NCI-H446 treated with DMSO at 0.1 percent for 48 hours (cell line): ENCODE measurements at places on chromosomes 11 and 22.
A peak's percentile ranks its signal among the peaks of the same experiment; 100 is the strongest.

- DNase-seq: peak; percentile 24
Measured at GRCh38 chr11:28144808-28145207, 36.6 kb downstream of the METTL15 start.

GRCh38 chr11:94925422-94926270 lies 47.7 kb downstream of the CWC15 start:
- DNase-seq: no peak

GRCh38 chr22:49825436-49825835 lies 2.2 kb downstream of the BRD1 start:
- DNase-seq: no peak

- DNase-seq: no peak
Measured at GRCh38 chr11:86983021-86983488, 27.9 kb upstream of the FZD4 start.

DNA sequence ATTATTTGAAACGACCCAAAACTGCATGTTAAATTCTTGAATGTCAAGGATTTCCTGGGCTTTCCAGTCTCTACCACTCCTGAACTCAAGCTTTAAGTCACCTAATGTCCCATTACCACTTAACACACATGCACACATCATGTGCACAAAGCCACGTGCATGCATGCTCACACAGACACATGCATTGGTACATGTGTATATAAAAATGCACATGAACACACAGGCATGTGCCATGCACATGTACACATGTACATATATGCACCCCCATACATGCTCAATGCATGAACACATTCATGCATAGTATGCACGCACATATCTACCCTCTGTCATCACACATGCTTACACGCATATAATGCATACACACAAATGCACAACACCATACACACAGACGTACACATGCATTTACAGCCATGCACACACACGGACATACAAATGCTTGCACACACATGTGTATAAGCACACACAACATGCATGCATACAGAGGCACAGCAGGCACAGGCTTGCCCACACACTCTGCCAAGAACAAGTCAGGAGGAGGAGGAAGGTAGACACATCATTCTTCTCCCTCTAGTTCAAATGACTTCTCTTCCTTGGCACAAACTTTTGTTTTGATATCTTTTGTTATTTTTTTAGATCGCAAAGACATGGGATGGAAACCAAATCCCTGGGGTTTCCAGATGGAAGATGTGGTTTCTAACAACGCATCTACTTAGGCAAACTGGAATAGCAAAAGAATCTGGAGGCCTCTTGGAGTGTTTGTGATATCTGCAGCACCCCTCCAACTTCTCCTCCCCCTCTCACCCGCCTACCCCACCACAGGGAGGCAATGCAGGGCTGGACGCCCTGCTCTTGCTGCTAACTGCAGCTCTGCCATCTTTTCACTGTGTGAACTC lies 24.6 kb downstream of the RASD2 start:
- no peak for DNase-seq

GRCh38 chr11:78244546-78245255 lies 56.0 kb downstream of the USP35 start:
- DNase-seq: no peak
